ENCODE measurements at places on chromosomes 2 and 18.

DNA sequence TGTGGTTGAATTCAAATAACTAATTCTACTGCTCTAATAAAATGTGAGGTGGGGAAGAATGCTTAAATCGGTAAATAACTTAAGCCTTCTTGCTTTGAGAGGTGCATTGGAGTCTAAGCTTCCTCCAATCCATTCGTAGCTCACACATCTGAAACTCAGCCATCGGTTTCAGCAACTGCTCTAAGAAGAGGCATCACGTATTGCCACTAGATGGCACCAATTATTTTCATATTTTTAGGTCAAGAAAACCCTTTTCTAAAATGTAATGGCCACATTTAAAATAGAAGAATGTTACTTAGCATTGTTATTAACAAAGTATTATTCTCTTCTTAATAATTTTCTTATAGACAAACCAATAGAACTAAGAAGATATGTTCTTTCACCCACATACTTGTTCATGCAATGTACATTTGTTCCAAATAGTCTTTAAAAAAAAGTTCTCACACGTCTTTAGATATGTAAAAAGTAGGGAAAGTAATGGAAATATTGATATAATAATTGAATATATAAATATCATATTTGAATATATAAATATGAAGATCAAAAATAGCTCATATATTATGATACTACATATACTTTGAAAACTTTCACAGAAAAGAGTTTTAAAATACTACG, 229.8 kb downstream of the CCDC178 start:
- no peak for DNase-seq

DNA sequence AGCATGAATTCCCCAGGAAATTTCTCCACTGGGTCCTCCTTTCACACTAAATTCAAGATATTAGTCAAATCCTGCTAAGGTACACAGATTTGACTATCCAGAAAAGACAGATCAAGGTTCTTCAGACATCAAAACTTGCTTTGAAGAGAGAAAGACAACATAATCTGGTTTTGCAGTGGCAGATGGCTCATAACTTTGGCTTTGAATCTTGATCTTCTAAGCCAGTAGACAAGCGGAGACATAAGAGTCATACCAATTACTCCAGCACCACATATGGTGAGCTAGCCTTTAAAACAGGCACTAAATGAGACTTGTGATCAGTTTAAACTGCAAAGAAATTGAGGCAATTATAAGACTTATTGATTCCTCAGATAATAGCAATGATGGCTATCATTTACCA, 29.3 kb downstream of the PDE11A start:
- no peak for DNase-seq

GRCh38 chr18:37243741-37244140, 321.9 kb downstream of the CELF4 start:
- DNase-seq, result no peak

- no peak for DNase-seq
Observed at GRCh38 chr2:122219504-122219903, 464.1 kb downstream of the TSN start.

DNA sequence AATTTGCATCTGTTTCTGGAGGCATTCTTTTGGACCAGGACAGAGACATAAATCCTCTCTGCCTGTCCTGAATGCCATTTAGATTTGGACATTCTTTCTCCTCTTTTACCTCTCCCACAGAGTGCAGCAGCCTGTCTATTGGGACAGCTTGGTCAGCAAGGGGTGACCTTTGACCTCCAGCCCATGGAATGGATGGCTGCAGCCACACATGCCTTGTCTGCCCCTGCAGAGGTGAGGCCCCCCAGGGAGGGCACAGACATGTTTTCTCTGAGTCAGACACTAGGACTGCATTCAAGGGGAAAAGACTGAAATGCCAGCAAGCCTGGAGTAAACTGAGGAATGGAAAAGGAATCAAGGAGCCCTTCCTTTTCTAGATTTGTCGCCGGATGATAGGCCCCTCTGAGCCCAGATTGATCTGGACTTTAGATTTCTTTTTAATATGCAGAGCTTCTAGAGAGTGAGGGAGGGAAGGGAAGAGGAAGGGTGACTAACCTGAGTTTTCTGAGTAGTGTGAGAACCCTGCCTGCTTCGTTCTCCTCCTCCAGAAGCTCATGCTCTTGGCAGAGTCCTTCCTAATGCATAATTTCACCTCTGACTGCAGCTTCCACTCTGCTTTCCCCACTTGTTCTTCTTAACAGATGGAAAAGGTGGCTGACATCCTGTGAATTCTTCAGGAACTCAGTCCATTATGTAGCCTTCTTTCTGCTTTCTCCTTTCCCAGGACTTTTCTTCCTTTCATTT, 16.1 kb upstream of the TTLL4 start:
- DNase-seq, result no peak

DNA sequence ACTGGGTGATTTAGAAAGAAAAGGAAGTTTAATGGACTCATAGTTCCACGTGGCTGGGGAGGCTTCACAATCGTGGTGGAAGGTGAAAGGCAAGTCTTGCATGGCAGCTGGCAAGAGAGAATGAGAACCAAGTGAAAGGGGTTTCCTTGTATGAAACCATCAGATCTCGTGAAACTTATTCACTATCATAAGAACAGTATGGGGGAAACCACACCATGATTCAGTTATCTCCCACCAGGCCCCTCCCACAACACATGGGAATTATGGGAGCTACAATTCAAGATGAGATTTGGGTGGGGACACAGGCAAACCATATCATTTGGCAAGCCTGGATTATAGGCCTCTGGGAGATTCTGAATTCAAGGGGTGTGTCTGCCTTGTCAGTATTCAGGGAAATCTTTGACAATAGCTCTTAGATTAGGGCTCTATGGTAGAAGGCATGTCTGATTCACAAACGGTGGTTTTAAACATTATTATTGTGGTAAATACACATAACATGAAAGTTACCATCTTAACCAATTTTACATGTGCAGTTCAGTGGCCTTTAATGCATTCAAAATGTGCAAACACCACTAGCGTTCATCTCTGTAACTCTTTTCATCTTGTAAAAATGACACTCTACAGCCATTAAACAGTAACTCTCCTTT, 15.3 kb upstream of the PLB1 start:
- no peak for DNase-seq

- DNase-seq, result no peak
Observed at GRCh38 chr2:191081411-191082155, 67.6 kb upstream of the STAT1 start.

- no peak for DNase-seq
Observed at GRCh38 chr2:135005753-135006152, 41.5 kb downstream of the MAP3K19 start.

DNA sequence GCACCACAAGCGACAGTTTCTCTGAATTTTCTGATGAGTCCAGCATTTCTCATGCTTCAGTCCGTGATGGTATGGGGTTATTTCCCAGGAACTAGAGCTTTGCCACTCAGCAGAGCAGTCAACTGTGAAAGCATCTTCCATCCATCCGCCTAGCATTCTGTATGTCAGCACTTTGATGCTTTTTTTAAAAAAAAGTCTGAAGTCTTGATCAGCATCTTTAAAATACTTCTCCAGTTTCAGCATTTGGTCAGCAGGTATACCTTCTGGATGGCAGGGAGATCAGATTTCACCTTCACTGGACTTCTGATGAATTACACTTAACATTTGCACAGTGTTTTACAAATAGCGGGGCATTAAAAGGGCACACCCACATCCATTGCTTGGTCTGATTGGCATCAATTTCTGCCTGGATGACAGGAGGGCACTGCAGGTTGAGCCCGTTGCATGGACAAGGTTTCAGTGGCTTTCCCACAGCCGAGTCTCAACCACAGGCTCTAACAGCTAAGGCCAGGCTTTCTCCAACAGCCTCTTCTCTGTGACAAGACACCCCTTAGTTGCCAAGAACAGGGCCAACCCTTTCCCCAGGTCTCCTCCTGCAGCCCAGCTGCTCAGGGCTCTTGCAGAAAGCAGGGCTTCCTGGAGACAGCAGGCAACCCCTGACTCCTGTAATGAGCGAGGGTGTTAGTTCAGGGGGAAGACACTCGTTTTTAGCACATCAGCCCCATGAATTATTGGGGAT, 54.0 kb downstream of the EMILIN2 start:
- DNase-seq, result no peak

DNA sequence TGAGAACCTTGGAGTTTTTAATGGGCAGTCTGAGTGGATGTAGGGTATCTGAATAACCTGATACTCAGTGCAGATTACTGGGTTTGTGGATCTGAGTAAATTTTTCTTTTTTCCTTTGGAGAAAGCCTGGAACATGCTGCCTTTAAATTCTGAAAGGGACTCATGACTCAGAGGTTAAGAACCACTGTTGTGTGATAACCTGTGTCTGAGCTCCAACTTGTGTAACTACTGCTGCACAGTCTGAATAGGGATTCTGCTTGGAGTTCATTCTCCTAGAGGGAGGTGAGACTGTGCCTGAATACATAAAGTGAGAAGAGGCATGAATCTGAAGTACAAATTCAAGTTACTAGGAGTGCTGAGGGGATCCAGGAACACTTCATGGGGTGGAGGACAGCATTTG, 36.2 kb downstream of the KDM3A start:
- no peak for DNase-seq

DNA sequence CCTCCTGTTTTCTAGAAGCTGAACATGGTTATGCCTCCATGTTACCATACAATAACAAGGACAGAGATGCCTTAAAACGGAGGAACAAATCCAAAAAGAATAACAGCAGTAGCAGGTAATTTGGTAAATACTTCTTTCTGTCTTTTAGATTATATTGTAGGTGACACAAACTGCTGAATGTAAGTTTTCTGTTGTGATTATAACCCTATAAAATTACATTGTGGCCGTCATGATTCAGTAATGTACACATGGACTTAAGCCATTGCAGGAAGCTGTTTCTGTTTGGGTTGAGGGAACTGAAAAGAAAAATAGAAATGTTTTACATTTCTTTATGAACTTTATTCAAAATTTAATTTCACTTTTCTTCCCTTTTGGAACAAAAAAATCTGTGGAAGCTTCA, 1.2 kb downstream of the MXD1 start:
- DNase-seq, result no peak

DNA sequence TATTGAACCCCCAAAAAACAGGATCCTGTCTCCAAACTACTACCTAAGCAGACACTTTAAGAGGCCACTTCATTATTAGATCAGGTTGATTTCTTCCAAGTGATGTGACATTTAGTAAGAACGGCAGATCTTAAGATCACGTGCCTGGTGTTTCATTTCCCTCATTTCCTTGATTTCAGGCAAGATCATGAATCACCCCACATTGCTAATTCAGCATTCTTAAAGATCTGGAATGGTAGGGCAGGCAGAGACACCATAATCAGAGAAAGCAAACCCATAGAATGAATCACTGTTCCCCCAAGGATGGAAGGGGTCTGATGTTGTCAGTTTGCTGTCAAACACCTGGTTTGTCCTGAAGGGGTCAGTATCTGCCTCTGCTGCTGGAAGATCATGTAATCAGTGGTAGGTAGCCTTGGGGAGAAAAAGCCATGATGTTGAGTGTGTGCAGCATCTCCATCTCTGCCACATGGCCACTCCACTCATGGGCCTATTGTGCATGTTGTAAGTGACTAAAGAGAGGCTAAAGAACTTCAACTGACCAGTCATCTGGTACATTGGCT, 133.9 kb downstream of the ARHGAP15 start:
- no peak for DNase-seq

GRCh38 chr2:25213229-25213628, 44.8 kb upstream of the POMC start:
- no peak for DNase-seq

DNA sequence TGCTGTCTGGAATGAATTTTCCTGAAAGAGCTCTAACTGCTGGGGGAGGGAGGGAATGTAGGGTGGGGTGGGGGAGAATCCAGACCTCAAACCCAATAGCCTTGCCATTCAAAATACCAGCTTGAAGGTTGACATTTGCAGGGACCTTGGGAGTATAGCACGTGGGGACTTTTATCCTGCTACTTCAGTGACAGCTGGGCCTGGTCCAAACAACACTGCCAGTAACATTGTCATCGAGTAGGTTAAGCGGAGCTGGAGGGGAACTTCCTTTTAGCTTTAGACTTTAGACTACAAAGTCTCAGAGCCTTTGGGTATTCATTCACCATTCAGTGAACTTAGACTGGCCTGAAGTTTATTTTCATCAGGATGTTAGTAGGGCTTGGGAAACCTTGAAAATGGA, 248.7 kb downstream of the MEIS1 start:
- DNase-seq, result no peak

GRCh38 chr2:179636995-179637394, 224.4 kb downstream of the ZNF385B start:
- no peak for DNase-seq

DNA sequence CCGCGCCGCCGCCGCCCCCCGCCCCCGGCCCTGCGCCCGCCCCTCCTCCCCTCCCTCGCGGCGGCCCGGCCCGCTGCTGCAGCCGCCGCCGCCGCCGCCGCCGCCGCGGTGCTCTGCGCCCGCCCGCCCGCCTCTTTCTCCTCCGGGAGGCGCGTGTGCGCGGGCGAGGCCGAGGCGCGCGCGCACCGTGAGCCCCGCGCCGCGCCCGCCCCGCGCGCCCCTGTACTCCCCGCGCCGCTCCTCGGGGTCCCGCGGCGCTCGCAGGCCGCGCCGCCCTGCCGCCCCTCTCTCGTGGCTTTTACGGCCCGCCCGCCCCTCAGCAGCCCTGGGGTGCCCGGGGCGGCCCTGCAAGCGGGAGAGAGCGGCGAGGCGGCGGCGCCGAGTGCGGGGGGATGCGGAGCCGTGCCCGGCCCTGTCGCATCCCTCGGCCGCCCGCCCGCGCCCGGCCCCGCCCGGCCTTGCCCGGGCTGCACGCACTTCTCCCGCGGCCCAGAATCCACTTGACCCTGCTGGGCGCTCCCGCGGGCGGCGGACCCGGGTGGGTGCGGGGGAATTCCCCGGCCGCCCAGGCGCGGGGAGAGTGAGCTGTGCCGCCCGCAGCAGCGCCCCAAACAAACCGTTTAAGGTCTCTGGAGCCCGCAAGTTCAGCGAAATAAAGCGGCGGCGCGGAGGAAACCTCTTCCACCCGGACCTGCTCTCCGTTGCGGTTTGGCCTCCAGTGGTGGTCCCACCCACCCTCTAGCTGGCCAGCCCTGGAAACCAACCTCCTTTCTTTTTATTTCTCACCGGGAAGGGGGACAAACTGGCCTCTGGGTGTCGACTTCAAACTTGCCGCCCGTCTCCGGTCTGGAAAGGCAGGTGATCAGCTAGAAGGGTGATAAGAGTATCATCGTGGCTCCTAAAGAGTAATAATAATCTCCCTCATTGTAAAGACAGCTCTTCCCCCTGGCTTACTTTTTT, 37.4 kb downstream of the AFF3 start:
- no peak for DNase-seq

DNA sequence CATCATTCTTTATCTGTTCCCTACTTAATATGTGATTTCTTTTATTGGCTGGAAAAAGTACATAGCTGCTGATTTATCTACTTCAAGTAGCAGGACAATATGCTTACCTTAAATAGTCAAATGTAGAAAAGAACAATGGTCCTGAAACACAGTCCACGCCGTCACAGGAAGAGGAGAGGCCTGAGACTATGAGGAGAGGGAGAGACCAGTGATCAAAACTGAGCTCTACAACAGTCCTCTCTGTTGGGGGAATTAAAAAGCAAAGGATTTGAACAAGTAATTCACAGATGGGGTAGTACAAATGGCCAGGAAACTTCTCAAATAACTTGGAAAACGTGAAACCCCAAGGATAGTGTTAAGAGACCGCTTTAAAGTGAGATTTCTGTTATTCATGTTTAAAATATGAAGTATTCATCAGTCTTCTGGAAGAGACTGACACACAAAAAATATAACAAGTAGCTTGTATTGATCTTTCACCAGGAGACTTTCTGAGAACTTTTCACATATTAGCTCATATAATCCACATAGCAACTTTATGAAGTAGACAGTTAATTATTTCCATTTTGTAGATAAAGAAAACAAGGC, 20.2 kb downstream of the SCYGR8 start:
- DNase-seq, result no peak
